ENCODE measurements at places on chromosomes 11 and 22.

- DNase-seq, result no peak
Observed at GRCh38 chr22:34814260-34815025, 251.5 kb upstream of the ISX start.

DNA sequence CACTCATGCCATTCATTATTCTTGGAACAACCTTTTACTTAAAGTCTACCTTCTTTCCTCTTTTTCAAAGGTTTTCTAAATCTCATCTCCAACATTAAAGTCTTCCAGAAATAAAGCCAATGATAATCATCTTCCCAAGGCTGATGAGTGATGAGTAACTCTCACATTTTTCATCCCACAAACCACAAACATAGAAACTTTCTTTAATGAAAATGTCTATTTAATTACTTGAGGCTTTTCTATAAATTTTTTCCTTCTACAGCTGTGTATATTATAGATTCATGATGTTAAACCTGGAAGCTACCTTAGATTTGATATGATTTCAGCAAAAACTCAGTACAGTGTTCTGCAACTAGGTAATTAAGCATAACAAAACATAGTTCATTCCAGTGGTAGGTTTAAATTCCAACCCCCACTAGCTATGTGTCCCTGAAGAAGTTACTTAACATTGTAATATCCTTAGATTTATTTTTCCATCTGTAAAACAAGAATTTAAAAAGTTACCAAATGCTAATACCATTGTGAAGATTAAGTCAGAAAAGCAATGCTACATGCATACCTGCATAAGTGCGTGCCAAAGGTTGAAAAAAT, 845.4 kb downstream of the KCNA4 start:
- no peak for DNase-seq

- DNase-seq, result no peak
Observed at GRCh38 chr11:72220696-72221363, 3.7 kb upstream of the INPPL1 start.

DNA sequence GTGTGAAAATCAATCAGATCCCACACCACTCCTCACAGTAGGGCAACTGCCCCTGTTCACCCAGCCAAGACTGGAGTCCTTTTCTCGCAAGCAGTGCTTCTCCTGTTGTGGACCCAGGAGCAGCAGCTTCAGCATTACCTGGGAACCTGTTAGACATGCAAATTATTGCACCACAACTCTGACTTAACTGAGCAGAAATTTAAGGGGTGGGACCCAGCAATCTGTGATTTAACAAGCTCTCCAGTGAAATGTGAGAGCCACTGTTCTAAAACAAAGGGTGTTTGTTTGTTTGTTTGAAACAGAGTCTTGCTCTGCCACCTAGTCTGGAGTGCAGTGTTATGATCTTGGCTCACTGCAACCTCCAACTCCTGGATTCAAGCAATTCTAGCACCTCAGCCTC, 591.4 kb downstream of the SOX6 start:
- no peak for DNase-seq

DNA sequence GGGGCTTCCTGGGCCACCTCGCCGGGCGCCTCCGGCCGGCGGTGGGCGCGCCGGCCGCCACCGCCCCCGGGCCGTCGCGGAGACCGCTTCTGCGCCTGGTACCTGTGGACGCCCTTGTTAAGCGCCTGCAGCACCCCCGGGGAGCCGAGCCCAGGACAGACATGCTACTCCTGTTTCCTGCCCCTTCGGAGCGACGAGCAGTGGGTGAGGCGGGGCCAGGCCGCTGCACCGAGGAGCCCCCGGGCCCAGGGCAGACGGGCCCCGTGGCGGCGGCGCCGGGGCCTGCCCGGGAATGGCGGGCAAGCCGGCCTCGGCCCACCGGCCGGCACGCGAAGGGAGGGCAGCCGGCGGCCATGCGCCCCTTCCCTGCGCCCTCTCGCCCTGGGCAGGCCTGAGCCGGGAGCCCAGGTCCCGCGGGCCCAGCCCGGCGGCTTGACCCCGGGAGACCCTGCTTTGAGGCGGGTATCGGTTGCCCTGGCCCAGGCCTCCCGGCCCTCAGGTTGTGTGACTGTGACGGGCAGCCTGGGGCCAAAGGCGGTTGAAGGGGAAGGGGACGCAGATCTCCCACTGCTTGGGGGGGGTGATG, 789 bp upstream of the KDM2A start:
- DNase-seq, result peak; percentile 42

DNA sequence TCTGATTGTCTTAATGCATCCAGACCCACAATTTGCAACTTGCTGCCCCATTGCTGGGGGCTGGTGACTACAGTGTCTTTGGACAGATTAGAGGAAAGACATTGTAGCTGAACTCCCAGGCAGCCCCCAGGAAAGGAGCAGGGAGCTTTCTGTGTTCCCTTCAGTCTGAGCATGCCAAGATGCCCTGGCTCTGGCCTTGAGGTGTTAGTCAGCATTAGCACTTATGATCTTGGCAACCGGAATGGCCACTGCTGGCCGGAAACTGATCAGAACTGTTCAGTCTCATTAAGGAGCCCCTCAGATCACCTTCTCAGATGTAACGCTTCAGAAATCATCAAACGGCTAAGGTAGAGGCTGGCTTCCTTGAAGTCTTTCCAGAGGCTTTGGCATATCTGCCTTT, 195.2 kb downstream of the NAV2 start:
- DNase-seq, result no peak

DNA sequence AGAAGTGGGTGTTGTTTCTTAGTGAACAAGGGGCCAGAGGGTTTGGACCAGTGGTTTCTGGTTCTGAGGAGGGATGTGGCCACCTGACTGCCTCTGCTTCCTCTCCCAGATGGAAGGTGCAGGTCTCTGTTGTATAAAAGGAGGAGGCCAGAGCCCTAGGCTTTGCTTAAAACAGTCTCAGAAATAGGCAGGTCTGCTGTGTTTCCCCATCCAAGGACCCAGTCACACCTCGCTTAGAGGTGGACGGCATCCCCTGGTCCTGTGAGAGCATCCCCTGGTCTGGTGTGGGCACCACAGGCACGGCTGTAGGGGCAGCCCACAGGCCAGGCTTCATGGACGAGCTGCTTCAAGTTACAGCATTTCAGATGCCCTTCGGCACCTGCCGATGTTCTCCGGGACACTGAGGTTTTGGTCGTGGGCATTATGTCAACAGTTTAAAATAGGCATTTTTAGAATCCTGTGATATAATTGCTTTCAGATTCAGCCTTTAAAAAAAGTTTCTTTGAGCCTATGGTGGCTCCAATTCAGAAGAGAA, 45.7 kb upstream of the SHANK2 start:
- no peak for DNase-seq

DNA sequence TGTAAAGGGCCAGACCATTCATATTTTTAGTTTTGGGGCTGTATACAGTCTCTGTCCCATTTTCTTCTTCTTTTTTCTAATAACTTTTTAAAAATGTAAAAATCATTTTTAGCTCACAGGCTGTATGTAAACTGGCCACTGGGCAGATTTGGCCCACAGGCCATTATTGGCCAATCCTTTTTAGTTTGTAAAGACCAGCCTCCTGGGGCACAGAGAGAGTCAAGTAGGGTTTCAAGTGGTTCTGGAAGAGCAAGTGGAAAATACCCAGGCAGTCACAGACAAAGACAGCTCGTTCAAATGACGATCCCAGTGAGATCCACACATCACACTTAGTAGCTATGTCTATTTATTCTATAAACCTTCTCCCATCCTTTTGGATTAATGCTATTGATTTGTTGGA, 150.2 kb upstream of the ARHGAP20 start:
- no peak for DNase-seq

DNA sequence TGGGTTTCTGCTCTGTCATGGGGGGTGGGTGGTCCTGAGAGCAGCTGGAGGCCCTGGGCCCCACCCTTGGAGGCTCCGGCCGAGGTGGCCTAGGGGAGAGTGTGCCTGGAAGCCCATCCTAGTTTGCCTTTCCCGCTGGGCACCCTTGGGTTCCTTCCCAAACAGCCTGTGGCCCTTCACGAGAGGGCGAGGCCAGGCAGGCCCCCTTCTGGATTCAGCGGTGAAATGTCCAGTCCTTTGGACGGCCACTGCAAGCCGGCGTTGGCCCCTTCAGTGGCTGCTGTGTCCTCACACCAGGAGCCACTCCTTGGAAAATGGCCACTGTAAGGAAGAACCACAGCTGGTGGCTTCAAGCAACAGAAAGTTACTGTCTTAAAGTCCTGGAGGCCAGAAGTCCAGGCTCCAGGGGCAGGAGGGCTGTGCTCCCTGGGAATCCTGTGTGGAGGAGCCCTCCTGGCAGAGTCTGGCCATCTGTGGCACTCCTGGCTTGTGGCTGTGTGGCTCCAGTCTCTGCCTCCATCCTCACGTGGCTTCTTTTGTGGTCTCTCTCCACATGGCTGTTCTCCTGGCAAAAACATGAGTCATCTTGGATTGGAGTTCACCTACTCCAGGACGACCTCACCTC, 854.1 kb downstream of the TBC1D22A start:
- DNase-seq, result no peak

DNA sequence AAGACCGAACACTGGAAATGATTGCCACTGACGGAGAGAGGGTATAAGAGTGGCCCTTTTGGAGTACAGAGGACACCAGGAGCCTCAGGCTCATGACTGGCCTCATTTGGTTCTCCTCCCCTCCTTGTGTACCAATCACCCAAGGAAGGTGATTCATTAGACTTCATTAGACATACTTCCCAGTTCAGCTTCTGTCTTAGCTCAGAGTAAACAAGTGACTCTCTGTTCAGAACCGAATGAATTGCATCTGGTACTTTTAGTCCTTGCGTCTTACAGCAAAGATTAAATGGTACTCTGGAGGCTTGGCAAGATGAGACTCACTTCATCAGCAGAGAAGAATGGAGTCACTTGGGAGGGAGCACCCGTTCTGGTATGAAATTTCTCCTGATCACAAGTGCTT, 75.2 kb downstream of the ZNRF3 start:
- DNase-seq, result no peak

DNA sequence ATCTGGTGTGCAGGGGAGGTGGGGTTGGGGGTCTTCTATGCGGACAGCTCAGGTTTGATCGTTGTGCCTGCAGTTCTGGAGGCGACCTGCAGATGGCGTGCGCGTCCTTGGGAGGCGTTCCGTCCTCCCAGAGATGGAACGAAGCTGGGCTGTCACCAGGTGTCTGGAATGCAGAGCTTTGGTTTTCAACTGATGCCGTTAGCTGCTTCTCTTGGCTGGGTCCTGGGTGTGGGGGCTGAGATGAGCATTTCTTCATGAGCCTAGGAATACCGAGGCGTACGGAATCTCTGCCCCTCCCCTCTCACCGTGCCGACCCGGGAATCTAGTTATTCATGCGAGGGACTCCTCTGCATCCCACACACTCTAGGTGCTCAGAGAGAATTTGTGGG, 98.6 kb downstream of the CEP164 start:
- peak; percentile 55 for DNase-seq

DNA sequence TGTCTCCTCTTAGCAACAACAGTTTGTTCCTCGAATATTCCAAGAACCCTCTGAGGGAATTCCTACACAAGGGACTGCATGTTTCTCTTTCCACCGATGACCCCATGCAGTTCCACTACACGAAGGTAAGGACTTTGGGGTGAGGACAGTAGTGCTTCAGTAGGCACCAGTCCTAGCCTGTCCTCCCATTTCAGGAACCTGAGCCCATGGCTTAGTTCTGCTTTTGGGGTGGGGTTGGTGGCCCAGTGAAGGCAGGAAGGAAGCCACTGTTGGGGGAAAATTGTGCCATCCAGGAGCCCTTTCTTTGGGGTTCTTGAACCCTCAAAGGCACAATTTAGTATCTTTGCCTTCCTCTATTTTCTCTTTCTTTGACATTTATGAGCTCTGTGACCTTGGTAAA, 38.2 kb downstream of the RNF141 start:
- DNase-seq, result no peak

DNA sequence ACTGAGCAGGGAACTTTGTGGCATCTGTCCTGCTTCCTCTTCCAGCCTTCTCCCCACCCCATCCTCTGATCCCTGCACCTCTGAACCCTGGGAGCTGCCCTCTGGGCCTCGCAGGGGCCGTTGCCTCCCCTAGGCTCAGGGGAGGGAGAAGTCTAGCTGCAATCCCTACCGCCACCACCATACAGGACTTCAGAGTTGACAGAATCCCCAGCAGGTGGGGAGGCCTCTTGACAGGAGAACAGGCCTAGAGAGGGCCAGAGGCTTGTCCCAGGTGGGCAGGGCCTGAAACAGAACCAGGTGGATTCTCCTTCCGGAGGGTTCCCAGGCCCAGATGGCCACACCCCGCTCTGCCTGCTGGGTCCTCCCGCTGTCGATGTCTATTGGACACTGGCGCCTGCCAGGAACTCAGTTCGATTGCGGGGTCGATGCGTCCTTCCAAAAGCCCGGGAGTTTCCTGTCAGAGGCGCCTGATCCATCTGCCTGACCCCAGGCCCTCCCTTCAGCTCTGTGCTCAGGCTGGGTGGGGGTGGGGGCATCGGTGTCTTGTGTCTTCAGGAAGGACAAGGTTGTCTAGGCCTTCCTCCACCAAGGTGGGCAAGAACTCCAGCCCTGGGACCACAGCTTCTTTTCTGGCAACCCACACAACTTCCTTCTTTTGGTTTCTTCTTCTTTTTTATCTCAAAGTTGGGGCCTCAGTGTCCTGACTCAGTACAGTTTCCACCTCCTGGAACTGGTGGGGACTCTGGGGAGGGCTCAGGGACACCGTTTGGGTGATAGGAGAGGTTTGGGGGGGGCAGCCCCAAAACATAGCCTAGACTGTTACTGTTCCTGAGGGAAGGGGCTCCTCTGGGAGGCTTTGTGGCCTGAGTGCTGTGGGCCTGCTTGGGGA, 6.4 kb downstream of the STARD10 start:
- no peak for DNase-seq

- DNase-seq, result no peak
Observed at GRCh38 chr11:14642453-14642852, 1.2 kb upstream of the PDE3B start.

DNA sequence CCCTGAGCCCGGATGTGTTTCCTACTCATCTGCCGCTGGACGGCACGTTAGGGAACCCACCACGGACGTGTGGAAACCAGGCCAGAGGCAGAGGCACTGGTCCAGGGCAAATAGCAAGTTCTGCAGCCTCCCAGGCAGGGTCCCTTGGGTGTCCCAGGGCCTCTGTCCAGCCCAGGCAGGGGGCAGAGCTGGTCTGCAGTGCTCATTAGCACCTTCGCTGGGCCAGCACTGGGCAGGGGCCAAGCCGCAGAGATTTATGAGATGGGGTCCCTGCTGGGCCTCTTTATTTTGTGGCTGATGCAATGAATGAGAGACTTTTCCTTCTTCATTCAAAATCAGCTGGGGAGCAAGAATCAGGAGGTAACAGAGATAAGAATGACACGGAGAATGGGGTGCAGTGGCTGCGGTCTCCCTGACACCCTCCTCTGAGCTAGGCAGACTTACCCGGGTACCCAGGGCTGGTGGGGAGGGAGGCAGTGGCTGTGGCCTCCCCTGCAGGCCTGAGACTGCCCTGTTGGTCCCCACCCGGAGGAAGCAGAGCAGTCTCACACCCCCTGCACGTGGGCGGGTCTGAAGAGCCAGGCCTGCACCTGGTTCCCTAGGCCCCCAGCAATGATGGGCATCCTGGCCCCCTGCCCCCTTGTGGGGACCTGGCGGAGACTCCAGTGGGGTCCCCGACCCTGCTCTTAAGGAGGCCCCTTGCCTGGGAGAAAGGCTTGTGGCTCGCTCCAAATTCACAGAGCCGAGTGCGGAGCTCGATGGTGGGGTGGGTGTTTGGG, 14.0 kb upstream of the PARVG start:
- DNase-seq, result no peak
